ENCODE measurements at places on chromosomes 1 and 21.

DNA sequence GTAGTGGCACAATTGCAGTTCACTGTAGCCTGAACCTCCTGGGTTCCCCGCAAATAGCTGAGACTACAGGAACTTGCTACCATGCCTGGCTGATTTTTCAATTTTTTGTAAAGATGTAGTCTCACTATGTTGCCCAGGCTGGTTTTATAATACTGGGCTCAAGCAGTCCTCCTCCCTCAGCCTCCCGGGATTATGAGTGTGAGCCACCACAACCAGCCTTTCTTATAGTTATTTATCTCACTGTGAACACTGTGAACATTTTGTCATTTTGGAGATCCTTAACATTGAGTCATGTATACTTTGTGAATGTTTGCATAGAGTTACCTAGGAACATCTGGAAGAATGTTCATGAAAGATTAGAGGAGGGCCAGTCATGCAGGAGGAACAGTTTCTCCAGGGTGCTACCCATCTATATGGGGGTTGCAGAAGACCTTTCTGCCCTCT, 127.1 kb upstream of the CACYBP start:
- peak; percentile 10 for DNase-seq

- DNase-seq, result no peak
Observed at GRCh38 chr1:167502719-167503462, 15.4 kb downstream of the CD247 start.

- DNase-seq, result no peak
Observed at GRCh38 chr1:59323879-59324278, 27.0 kb downstream of the FGGY start.

DNA sequence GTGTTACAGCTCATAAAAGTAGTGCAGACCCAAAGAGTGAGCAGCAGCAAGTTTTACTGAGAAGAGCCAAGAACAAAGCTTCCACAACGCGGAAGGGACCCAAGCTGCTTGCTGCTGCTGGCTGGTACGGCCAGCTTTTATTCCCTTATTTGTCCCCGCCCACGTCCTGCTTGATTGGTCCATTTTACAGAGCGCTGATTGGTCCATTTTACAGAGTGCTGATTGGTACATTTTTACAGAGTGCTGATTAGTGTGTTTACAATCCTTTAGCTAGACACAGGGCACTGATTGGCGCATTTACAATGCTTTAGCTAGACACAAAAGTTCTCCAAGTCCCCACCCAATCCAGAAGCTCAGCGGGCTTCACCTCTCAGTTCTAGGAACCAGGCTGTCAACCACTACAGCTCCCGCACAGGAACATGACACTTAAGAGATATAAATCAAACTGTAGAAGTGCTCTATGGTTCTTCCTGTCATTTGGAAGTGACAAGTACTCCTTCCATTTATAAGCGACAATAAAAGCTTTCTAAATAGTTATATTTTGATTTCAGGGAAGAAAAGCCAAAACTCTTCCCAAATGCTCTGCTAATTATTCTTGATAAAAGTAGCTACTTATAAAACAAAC, 28.5 kb downstream of the RNF115 start:
- DNase-seq, result no peak

GRCh38 chr1:48062353-48062752, 65.2 kb upstream of the TRABD2B start:
- no peak for DNase-seq

DNA sequence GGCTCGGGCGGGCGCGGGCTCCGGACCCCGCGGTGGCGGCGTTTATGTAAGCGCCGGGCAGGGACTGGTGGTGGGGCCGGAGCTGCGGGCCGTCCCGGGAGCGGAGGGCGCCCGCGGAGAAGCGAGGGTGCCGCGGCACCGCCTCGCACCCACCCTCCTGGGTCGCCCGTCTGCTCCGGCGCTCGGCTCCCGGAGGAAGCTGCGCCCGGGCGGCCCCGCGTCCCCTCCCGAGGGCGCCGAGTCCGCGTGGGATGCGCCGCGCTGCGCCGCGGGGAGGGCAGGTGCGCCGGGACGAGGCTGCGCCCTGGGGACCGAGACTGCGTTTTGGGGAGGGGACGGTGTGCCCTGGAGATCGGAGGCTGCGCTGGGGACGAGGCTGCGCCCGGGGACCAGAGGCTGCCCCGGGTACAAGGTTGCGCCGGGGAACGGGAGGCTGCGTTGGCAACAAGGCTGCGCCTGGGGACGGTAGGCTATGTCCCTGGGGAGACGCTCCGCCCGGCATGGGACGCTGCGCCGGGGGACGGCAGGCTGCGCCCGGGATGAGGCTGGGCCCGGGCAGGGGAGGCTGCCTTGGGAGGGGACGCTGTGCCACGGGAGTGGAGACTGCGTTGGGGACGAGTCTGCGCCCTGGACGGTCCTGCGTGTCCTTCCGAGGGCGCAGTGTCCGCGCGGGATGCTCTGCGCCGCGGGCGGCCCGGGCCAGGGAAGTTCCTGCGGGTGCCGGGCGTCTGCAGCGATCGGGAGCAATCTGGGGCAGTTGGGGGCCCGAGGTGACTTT, 627 bp downstream of the ADARB1 start:
- peak; percentile 11 for DNase-seq

GRCh38 chr1:58409336-58409735, 137.2 kb downstream of the OMA1 start:
- no peak for DNase-seq

DNA sequence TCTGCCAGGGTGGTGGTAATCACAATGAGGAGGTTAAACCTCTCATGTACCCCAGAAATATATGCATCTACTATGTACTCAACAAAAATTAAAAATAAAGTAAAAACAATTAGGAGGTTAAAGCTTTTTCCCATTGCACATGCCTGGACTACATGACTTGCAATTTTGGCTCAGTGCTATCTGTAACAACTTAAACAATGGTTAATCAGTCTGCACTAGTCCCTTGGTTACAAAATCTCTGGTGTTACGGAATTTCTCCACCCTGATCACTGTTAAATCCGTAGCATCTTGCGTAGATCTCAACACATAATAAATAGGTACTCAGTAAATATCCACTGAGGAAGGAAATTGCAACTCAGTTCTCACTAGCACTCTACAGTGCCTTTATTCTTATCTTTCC, 66.5 kb downstream of the SDCCAG8 start:
- DNase-seq, result peak; percentile 52

- DNase-seq, result no peak
Observed at GRCh38 chr1:93663208-93663614, 18.4 kb downstream of the BCAR3 start.

DNA sequence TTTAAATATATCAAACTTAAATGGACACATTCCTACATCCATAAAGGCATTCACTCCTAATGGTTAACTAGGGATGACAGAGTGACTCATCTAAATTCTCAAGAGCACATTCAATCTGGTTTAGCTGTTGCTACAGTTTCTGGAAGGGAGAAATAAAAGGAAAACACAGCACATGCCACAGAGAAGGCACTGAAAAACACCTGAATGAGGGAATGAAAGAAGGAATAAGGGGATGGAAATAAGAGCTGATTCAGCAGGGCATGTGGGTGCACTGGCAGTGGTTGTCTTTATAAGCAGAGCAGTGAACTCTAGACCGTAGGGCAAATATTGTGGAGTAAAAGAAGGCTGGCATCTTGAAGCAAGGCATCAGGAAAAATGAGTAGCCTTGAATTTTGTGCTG, 79.3 kb downstream of the LHX4 start:
- DNase-seq, result peak; percentile 40

GRCh38 chr1:38328278-38329035, 281.9 kb upstream of the POU3F1 start:
- DNase-seq, result no peak

GRCh38 chr21:39047046-39047445, 136.2 kb downstream of the PSMG1 start:
- no peak for DNase-seq
